Activated effector memory CD4-positive, alpha-beta T cell treated with anti-CD3 and anti-CD28 coated beads, Interleukin-2, amount 50 U/mL, for 16 hours (primary cell): ENCODE measurements at places on chromosomes 13 and 19.
A peak's percentile ranks its signal among the peaks of the same experiment; 100 is the strongest.

GRCh38 chr19:53037101-53038097, 7.1 kb upstream of the ERVV-2 start:
- DNase-seq = no peak

DNA sequence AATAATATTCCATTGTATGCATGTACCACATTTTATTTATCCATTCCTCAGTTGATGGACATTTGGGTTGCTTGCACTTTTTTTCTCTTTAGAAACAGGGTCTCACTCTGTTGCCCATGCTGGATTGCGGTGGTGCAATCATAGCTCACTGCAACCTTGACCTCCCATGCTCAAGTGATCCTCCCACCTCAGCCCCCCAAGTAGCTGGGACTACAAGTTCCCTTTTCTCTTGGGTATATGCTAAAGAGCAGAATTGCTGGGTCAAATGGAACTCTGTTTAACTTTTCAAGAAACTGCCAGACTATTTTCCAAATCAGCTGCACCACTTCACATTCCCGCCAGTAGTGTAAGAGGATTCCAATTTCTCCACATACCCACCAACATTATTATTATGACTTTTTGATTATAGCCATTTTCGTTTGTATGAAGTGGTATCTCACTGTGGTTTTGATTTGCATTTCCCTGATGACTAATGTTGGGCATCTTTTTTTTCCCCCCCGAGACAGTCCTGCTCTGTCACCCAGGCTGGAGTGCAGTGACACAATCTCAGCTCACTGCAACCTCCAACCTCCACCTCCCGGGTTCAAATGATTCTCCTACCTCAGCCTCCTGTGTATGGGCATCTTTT, 7.6 kb upstream of the IPO5 start:
- DNase-seq = no peak

DNA sequence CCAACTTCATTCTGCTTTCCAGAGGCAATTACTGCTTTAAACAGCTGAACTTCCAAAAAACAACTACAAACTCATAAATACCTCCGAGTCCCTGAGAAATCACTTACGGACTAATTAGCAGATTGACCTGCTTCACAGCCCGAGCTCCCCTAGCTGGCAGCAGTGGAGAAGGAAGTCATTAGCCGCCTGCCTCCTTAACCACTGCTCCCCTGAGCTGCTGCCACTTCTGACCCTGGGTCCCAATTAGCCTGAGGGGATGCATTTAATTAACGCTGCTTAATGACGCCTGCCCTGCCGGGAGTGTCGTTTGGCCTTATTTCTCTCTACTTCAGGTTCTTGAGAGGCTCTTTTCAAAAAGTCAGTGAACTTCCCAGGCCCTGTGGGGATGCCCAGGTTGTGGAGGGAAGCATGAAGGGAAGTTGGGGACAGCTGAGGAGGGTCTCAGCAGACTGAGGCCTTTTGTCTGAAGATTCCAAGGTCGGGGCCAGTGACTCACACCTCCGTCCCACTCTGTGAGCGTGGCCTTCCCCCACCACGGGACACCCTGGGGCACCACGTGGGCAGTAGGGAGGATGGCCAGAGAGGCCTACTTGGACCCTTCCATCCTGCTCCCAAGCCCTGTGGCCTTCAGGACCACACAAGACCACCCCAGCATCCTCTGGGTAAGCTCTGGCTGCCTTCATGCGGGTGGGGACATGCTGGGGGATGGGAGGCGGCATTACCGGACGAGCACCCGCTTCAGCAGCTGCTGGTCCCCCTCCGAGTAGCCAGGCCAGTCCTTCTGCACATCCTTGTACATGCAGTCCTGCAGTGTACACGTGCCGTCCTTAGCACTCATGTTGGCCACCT, 19.8 kb upstream of the ISYNA1 start:
- no peak for DNase-seq

- DNase-seq = no peak
Measured at GRCh38 chr19:30071871-30072270, 129.8 kb downstream of the URI1 start.

DNA sequence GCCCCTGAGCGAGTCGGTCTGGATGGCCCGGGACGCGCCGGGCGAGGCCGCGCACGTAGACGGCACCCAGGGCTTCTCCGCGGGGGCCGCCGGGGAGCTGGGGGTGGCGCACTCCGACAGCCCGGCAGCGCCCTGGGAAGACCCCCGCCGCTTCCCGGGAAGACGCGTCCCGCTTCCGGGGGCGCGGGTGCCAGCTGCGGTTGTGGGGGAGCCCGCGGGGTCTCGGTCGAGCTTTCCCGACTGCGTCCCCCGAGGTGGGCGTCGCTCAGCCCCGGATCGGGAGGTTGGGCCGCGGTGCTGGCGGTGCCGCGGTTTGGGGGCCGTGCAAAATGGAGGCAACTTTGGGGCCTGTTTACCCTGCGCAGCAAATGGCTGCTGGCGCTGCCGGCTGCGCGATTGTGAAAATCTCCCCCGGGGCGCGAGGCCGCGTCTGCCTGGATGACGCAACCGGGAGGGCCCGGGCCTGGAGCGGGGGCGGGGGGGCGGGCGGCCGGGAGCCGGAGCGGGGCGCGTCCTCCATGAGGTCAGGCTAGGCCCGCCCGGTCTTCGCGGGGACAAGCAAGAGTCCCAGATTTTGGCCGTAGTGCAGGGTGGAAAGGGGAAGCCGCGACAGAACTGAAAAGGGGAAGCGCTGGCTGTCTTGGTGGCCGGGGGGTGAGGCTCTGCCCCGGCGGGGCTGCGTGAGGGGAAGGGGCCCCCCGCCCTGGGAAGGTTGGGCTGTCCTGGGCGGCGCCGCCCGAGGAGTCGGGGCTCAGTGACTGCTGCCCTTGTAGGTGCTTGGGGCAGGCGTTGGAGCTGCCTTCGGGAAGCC, 11.3 kb downstream of the PEAK3 start:
- peak; percentile 91 for DNase-seq

DNA sequence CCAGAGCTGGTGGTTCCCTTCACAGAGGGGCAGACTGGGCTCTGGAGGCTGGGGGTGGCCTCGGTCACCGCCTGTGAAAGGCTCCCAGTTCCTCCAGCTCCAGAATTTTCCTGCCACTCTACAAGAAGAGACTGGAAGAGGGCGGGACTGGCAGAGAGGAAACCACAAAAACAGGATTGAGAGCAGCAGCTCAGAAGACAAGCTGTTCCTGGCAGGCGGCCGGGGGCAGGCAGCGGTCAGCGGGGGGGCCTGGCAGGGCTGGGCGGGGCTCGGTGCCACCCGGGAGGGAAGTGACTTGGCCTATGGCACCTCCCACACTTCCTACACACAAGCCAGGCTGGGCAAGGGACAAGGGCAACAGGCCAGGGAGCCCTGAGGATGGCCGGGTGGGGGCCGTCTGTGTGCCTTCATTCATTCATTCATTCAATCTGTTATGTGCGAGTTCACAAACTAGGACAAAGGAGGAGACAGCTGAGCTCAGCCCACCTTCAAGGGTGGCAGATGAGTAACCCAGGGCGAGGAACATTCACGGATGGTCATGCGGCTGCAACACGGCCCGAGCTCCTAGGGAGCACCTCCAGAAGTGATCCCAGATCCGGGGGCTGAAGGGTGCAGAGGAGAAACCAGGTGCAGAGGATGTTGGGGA, 16.9 kb upstream of the BTBD2 start:
- peak; percentile 83 for DNase-seq

DNA sequence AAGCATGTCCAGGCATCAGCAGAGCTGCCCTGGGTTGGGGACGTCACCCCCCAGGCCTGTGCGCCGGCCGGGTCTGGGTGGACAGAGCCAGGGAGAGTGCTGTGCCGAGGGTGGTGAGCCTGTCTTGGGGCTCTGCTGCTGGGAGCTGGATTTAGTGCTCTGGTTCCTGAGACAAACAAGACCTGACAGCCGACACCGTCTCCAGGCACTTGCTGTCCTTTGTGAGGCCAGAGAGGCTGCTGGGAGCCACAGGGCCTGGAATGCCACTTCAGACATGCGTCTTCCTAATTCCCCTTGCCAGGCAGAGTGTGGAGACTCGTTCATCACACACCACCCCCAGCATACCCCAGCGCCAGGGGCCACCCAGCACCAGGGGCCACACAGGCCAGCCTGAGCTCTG, 165.8 kb downstream of the KDM4B start:
- no peak for DNase-seq

DNA sequence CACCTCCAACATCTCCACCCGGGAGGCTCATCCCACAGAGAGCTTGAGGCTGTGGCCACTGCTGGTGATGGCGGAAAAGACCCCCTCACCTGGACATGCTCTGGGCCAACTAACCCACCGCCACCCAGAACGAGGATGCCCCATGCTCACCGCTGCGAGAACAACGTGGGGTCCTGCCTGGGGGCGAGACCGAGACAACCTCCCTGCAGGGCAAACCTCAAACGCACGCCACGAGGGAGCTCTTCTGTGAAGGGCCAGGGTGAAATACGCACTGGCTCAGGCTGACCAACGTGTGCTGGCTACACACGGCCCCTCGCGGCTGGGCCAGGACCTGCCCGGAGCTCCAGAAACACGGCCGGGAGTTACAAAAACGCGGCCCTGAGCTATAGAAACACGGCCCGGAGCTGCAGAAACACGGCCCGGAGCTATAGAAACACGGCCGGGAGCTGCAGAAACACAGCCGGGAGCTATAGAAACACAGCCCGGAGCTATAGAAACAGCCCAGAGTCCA, 19.0 kb upstream of the PLPP2 start:
- peak; percentile 55 for DNase-seq

DNA sequence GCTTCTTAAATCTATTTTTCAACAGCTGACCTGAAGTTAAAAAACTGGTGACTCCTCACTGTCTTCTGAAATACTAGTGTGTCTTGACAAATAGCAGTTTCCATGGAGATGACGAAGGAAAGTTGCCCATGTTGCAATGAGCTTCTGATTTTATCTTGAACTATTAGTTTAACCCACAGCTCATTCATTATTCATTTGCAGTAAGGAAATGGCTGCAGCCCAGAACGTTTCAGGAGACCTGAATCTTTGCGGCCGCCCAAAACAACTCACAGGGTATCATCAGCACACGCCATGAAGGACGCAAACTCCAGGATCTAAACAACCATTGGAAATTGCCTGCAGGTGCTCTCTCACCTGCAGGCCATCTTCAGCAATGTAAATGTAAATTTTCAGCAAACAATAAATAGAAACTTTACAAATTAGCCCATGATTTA, 142.5 kb downstream of the DCLK1 start:
- no peak for DNase-seq

GRCh38 chr19:18291019-18291524, 9.7 kb upstream of the JUND start:
- DNase-seq = peak; percentile 71

- DNase-seq = no peak
Measured at GRCh38 chr13:111282425-111282824, 38.0 kb upstream of the TEX29 start.

DNA sequence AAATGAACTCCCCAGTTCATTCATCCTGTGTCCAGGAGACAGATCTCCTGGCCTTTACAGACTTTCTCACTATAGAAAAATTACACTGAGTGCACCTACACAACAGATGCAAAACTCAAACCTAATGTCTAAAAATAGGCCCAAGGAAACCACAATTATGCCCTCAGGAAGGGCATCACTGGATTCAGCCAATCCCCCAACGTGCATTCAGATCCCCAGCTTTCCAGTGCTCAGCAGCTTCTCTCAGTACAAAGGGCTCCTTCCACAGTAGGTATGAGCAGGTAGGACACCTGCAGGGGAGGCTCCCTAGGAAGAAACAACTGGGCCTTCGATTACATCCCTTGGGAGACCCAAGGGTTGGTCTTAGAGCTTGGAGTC, 2.1 kb downstream of the ZNF709 start:
- DNase-seq = no peak

GRCh38 chr19:30684613-30685012, 312.4 kb downstream of the ZNF536 start:
- no peak for DNase-seq

GRCh38 chr19:12270854-12271253, 23.8 kb downstream of the ZNF44 start:
- no peak for DNase-seq

DNA sequence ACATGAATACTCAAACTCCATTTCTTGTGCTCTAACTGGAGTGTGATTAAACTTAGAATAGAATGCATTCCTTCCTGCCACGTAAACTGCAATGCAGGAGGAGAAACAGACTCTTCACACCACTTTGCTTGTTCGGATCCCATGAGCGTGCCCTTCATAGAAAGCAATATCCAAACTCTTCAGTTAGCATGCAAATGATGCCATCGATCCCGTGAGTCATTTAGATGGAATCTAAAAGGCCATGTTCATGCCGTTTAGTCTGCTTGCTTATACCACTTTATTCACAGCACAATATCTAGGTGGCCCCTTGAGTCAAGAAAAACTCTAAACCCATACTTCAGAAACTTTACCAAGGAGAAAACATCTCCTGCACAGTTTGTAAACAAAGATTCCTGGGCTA, 225.8 kb downstream of the OXGR1 start:
- DNase-seq = no peak

GRCh38 chr13:63455938-63456337, 2040.3 kb upstream of the PCDH20 start:
- DNase-seq = no peak

DNA sequence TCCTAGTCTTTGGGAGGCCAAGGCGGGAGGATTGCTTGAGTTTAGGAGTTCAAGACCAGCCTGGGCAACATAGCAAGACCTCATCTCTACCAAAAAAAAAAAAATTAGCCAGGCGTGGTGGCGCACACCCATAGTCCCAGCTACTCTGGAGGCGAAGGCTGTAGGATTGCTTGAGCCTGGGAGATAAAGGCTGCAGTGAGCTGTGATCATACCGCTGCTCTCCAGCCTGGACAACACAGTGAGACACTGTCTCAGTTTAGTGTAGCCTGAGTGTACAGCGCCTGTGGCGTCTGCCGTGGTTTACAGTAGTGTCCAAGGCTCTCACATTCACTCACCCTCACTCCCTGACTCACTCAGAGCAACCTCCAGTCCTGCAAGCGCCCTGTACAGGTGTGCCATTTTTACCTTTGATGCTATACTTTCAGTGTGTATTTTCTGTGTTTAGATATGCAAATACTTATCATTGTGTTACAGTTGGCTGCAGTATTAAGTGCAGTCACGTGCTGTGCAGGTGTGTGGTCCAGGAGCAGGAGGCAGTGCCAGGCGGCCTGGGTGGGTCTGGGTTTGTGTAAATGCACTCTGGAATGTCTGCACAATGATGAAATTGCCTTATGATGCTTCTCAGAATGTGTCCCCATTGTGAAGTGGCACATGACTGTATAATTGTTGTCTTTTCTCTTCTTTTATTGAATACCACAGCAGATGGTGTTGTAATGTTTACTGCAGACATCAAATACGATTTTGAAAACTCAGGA, 36.1 kb upstream of the DCUN1D2 start:
- DNase-seq = no peak

- DNase-seq = no peak
Measured at GRCh38 chr13:21336609-21337349, 122.3 kb downstream of the ZDHHC20 start.

DNA sequence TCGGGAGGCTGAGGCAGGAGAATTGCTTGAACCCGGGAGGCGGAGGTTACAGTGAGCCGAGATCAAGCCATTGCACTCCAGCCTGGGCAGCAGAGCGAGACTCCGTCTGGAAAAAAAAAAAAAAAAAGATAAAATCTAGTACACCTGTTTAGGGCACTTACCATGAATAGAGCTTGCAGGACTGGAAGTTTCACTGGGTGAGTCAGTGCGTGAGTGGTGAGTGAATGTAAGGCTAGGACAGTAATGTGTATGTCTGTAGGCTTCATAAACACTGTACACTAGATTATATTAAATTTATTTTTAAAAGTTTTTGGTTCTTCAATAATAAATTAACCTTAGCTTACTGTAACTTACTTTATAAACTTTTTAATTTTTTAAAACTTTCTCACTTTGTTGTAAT, 22.9 kb downstream of the PPP5C start:
- no peak for DNase-seq

- DNase-seq = no peak
Measured at GRCh38 chr19:35807633-35808032, 5.0 kb downstream of the PRODH2 start.

- no peak for DNase-seq
Measured at GRCh38 chr13:87057807-87058520, 613.2 kb upstream of the SLITRK5 start.
